ENCODE measurements at places on chromosomes 5 and 9. TPM values are rescaled to one million over a fixed set of nuclear protein-coding genes. Genes with fewer than 3 reads are reported as not detected.

Gene C9
- 3,238 TPM for total RNA-seq

Gene PCDHB16
- total RNA-seq = 0.17 TPM

Gene TMEM174
- total RNA-seq = not detected

Gene HEXB
- total RNA-seq = 67.7 TPM

Gene RGS7BP
- 1.9 TPM for total RNA-seq

Gene TPM2
- total RNA-seq = 4.3 TPM

Gene MRRF
- 30.9 TPM for total RNA-seq

Gene STPG3
- total RNA-seq = not detected

Gene F12
- 256 TPM for total RNA-seq

Gene CCIN
- not detected for total RNA-seq

Gene TEX48
- total RNA-seq = not detected

Gene PTPRD
- 2.4 TPM for total RNA-seq

Gene NDUFS6
- 33.4 TPM for total RNA-seq

Gene GNA14
- 5.4 TPM for total RNA-seq

Gene NR5A1
- total RNA-seq = not detected

Gene ORM2
- total RNA-seq = 276 TPM

Gene SPINK9
- total RNA-seq = not detected

Gene EPB41L4A
- 4.1 TPM for total RNA-seq

Gene KIF27
- 1.1 TPM for total RNA-seq

Gene ADAMTS19
- total RNA-seq = 0.09 TPM

Gene TXNDC8
- total RNA-seq = not detected

All from liver (tissue), 10 donors.